Forelimb muscle (tissue), 1 donor: ENCODE measurements at places on chromosomes 3 and 15.

- DNase-seq, result no peak
These were observed 975 bp downstream of the PCSK6 start for GRCh38 chr15:101488300-101489164.

- no peak for DNase-seq
These were observed 1.7 kb upstream of the NME9 start for GRCh38 chr3:138331143-138331894.

- DNase-seq, result no peak
These were observed 49.0 kb downstream of the PBRM1 start for GRCh38 chr3:52636673-52637072.

DNA sequence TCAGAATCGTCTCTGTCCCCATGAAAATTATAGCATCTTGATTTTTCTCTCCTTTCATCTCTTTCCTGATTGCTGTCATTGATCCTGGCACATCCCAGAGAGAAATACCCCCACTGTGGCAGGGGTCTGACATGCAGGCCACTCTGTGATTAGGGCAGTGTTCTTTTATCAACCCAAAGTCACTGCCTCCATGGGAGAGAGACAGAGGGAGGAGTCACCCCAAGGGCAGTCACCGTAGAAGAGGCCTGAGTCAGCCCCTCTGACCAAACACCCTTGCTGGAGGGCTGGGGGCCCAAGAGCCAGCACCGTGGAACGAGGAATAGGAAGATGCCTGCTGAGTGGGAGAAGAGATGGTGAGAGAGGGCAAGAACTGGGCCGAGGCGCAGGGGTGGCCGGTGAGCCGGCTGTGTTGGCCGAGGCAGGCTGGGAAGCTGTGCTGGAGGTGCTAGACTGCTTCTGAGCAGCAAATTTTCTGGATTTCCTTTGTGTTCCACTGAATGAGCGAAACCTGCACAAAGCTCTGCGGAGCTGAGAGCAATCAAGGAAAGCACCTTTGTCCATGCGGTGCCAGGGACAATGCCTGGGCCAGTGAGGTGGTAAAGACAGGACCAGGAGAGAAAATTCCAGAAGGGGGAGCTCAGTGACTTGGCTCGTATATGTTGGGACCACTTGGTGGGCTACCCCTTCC is 103.8 kb downstream of the ADCY5 start:
- DNase-seq, result no peak
